Fibroblast of skin of right quadriceps (primary cell): ENCODE measurements at places on chromosomes 5 and 9.

- DNase-seq: peak; percentile 48
These were observed 451 bp downstream of the LPAR1 start for GRCh38 chr9:111037708-111038330.

DNA sequence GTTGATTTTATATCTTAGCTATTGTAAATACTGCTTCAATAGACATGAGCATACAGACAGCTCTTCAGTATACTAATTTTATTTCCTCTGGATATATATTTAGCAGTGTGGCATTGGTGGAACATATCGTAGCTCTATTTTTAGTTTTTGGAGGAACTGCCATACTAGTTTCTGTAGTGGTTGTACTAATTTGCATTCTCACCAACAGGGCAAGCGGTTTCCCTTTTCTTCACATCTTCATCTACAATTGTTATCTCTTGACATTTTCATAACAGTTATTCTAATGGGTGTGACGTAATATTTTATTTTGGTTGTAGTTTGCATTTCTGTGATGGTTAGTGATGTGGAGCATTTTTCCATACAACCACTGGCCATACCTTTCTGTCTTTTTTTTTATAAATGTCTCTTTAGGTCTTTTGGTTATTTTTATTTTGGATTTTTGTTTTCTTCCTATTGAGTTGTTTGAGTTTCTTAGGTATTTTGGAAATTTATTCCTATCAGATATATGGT lies 32.5 kb downstream of the TAF11L14 start:
- no peak for DNase-seq

DNA sequence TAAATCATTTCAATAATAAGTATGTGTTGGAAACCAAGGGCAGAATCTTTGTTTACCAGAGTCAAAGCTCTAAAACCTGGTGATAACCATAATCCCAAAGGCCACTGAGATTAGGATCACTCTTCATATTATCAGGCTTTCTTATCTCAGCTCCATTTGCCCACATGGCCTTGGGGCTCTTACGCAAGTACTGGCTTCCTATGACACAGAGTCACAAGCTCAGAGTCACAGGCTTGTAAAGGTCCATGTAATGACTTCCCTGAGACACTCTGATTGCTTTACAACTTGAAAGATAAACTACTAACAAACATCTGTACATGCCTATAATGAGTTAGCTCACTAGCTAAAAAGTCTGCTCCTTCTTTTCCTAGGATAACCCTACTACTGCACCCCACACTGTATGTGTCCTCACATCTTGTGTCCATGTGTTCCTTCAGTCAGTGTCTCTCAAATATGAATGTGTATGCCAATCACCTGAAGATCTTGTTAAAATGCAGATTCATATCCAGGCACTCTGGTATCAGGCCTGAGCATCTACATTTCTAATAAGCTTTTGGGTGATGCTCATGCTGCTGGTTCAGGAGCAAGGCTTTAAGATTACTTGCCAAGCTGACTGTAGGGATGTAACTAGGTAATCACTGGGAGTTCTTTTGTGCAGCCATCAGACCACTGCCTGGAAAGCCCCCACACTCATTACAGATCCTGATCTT lies 28.4 kb downstream of the SEMA6A start:
- DNase-seq: no peak

GRCh38 chr5:150397146-150397781 lies 15.4 kb downstream of the CD74 start:
- DNase-seq: no peak

DNA sequence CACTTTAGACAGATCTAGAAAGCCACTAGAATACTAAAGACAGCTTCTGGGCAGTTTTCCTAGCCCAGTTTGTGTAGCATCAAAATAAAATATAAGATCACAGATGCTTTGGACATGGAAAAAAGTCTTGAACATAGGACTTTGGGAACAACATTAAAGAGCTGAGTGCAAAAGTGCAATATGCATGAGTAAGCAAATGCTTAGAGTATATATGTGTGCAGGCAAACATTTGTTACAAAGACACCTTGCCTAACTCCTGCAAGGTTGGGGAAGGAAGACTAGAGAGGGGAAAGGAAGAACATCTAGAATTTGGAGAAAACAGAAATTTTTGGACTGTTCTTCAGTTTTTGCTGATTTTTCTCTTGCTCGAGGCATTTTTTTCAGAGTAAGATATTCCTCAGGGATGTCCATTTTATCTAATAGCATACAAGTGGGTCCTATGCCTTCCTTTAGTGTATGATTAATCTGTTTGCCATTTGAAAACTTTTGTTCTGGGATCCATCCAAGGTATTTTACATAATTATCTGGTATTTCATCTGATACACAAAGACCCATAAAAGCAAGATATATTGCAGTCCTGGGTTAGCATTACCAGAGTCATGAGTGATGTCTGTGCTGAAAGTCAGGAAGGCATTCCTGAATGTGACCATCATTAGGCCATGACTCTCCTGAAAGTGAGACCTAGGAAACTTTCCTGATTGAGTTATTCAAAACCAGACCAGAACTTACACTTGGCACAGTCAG lies 142.0 kb upstream of the RGMB start:
- DNase-seq: peak; percentile 99

GRCh38 chr5:181189962-181190710 lies 14.9 kb downstream of the TRIM7 start:
- no peak for DNase-seq

DNA sequence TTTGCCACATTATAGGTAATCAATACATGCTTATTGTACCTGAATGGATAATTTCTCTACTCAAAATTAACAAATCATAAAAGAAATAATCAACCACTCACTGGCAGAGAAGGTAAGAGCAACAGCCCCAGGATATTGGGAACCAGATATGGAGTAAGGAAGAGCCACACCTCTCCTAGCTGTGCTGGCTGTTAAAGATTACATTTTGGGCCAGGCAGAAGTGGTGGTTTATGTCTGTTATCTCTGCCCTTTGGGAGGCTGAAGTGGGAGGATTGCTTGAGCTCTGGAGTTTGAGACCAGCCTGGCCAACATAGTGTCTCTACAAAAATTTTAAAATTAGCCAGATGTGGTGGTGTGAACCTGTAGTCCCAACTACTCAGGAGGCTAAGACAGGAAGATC lies 56.4 kb downstream of the BHMT start:
- DNase-seq: no peak

DNA sequence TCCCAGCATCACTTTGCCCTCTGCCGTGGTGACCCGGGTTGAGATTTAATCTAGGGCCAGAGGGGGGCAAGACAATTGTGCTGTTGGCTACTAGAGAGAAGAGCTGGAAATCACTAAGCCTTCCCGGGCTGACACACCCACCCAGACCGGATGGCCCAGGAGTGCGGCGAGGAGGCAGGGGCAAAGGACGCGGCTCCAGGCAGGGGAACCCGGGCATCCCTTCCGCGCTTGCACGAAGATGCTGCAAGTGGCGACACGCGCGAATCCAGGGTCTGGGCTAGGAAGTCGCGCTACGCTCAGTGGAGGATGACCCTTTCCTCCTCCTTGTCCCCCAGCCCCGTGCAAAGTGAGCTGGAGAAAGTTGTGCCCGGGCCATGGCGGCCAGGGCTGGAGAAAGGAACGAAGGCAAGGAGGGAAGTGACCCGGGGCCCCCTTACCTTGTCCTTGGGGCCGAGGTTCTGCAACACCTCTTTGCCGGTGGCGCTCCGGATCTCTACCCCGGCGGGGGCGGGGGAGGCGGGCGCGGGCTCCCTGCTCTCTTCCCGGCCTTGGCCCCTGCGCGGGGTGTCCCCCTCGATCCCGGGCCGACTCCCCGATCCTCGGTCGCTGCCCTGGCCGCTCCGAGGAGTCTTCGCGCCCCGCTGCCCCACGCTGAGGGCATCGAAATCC lies 693 bp downstream of the DPYSL3 start:
- DNase-seq: peak; percentile 12

DNA sequence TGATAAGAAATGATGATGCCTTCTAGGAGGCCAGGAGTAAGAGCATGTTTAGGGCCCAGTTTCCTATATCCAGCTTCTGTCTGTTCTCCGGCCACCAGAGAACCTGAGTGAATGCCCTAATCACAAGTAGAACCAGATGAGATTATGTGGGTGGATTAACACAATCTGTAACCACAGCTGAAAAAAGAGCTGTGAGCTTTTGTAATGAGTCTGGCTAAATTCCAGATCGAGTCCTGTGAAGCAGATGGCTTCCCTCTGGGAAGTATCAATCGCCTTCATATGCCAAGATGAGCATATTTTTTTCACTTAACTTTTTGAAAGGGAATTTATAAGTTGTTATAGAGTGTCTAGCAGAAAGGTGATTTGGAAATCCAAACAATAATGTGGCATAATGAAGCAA lies 99.8 kb downstream of the NNT start:
- DNase-seq: peak; percentile 61
